ENCODE measurements at places on chromosomes 16 and 17. TPM values are rescaled to one million over a fixed set of nuclear protein-coding genes. Genes with fewer than 3 reads are reported as not detected.

DNA sequence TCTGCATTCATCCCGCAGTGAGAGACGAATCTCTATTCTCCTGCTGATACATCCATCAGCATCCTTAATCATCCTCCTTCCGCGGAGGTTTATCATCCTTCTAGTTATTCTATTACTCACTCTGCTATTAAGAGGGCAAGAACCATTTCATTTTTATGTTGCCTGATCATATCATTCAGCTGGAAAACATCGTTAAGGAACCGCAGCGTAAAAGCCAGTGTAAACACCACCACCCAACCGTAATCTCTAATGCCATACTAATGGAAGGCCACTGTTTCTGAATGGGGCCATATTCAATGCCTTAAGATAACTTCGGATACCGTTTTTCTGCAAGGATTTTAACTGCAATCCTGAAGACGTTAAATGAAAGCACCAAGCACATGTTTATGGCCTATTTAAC is 36.7 kb upstream of the ERCC4 start:
- DNase-seq, result no peak

Gene KRTAP3-2
- total RNA-seq, result not detected

DNA sequence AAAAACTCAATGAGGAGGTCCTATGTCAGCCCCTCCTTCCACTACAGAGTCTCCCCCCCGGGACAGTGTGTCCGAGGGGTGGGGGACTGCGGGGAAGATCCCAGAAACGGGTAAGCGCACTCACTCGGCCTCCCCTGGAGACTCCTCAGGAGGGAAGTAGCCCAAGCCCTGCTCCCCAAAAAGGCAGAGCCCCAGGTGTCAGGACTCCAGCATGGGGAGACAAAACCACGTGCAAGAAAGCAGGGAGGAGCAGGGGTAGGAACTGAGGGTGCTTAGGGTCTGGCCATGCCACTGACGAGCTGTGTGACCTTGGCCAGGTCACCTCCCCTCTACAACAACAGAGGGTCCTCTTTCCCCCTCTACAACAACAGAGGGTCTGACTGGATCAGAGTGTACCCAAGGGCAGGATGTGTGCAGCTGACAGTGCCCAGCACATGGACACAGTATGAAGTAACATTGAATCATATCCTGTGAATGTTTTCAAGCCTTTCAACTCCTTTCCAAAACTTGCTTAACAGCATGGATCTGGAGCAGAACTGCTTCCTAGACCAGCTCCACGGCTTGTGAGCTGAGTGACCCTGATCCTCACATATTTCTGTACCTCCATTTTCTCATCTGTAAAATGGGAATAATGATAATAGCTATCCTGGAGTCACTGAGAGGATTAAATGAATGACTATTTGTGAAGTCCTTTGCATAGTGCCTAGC is 2.1 kb upstream of the NAGS start:
- no peak for DNase-seq

GRCh38 chr17:5027916-5028315 is 7.3 kb downstream of the SLC52A1 start:
- DNase-seq, result no peak

Gene CTF1
- total RNA-seq, result 1.6 TPM

Gene AANAT
- total RNA-seq, result 0.39 TPM

GRCh38 chr17:77729587-77729986 is 228.9 kb upstream of the TNRC6C start:
- no peak for DNase-seq

Gene ACSM3
- total RNA-seq, result 0.48 TPM

Gene PRKCA
- 22.7 TPM for total RNA-seq

Gene OTOA
- 0.34 TPM for total RNA-seq

Gene CDK5R1
- 34.1 TPM for total RNA-seq

DNA sequence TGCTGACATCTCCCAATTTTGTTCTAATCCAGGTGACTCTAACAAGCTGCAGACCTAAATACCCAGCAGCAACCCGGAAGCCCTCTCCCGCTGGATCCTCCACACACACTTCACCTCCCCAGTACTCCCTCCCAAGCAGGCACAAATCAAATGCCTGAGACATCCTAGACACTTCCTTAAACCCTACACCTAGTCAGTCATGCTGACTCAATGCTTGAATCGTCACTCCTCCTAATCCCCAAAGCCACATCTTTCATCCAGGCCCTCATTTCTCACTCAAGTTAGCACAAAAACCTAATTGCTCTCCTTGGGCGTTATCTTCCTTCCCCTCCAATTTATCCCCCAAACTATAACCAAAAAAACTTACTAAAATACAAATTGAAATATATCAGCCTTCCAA is 32.7 kb downstream of the CMC2 start:
- DNase-seq, result no peak

Gene CA5A
- not detected for total RNA-seq

- no peak for DNase-seq
These were observed 23.1 kb downstream of the GPT2 start for GRCh38 chr16:46907061-46907774.

DNA sequence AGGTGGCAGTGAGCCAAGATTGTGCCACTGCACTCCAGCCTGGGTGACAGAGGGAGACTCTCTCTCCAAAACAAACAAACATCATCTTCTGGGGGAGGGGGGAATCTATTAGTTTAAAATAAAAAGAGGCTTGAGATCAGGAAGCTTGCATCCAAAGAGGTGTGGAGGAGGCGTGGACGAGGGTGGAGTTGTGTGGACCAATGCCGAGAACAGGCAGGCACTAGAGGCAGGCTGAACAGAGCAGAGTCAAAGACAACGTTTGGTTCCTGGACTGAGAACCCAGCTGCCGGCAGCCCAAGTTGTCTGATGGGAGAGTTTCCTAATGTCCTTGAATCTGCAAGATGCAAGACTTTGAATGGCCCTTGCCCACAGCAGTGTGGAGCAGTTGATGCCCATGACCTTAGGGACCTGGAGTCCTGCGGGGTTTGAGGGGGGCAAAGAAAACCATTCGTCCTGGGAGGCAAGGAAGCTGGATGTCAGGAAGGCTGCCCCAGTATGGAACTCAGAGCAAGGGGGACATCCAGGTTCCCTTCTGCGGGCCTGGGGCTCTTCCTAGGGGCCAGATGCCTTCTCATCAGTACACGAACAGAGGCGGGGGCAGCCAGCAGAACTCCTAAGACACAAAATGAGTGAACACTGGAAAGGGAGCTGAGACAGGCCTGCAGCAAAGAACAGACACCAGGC is 9.2 kb downstream of the TBC1D16 start:
- DNase-seq, result no peak

DNA sequence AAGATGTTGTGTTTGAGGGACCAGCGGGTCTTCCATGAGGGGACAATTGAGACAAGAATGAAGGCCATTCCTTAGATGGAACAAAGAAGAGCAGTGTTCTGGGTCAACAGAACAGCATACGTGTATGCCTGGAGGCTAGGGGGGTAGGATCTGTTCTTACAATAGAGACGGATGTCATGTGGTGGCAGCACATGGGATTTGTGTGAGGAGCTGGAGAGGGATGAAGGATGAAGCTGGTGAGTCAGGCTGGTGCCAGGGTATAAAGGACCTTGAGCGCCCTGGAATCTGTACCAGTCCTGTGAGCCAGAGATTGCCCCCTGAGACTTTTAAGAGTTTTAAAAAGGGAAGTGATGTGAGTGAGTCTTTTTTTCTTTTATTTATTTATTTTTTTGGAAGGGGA is 22.8 kb upstream of the WFDC1 start:
- DNase-seq, result no peak

GRCh38 chr16:69595127-69596036 is 29.6 kb downstream of the NFAT5 start:
- DNase-seq, result no peak

- DNase-seq, result no peak
These were observed 50.3 kb downstream of the KPNA2 start for GRCh38 chr17:68085771-68086381.

Gene TOM1L1
- total RNA-seq, result 27.8 TPM

Gene ARSG
- 5.0 TPM for total RNA-seq

Gene PDIA2
- total RNA-seq, result 2.1 TPM

DNA sequence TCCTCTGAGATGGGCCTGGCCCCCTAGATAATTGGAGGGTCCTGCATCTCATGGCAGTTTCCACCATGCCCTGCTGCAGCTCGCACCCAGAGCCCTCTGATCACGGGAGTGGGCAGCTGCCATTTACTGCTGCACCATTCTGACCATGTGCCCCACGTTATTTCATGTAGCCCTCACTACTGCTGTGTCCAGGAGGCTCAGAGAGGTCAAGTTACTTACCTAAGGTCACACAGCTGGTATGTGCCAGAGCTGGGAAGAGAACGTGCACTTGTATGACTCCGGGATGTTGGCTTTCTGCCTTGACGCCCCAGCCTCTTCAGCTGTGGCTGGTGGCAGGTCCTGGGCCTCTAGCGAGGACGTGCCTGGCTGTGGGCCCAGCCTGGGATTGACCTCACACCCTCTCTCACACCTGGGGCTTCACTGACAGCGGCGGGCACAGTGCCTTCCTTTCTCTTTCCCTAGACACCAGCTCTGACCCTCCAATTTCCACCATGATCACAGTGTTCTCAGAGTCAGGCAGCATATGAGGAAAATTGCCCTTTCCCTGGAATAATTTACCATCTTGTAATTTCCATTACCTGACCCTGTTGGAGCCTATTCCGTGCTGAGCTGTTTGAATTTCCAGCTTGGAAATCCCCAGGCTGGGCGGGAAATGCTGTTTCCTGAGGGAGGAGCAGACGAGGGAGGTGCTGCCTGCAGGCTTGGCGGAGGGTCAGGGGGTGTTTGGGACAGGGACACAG is 18.5 kb upstream of the DOC2B start:
- no peak for DNase-seq
